ENCODE measurements at places on chromosomes 2 and 18.

- DNase-seq = no peak
These were observed 50.7 kb upstream of the MGAT5 start for GRCh38 chr2:134203175-134203574.

DNA sequence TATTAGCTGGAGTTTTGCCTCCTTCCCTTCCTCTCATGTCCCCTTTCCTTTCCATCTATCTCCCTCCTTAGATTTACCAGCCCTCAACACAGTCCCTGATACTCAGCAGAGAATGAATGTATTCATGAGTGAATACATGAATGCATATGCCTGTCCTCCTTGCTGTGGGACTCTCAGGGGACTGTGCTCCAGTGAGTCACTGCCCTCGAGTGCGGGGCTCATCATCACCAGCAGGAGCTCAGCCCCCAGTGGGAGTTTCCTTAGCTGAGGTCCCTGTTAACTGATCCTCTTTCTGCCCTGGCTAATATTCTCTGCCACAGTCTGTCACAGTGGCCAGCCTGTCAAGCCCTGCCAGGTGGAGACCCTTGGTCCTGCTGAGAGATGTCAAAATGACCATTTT lies 104.9 kb upstream of the LHCGR start:
- DNase-seq = no peak

DNA sequence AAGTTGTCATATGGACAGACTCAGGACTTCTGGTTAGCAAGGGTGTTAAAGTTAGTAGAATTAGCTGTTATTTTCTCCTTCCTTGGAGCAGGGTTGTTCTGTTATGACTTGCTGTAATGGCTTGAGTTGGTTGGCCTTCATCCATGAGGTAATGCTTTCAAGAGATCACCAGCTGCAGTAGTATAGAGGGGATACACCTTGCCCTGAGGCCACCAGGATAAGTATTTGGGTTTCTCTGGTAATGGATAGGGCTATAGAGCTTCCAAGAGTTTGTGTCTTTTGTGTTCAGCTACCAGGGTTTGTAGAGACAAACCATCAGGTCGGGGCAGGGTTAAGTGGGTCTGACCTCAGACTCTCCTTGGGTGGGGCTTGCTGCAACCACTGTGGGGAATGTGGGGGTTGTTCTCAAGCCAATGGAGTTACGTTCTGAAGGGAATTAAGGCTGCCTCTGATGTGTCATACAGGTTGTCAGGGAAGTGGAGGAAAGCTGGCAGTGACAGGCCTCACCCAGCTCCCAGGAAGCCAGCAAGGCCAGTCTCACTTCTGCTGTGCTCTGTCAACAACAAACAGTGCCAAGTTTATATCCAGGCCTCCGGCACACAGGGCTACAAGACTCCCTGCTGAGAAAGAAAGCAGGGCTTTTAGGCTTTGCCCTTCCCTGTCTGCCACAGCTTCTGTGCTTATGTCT lies 356.6 kb downstream of the SPAG16 start:
- DNase-seq = no peak

DNA sequence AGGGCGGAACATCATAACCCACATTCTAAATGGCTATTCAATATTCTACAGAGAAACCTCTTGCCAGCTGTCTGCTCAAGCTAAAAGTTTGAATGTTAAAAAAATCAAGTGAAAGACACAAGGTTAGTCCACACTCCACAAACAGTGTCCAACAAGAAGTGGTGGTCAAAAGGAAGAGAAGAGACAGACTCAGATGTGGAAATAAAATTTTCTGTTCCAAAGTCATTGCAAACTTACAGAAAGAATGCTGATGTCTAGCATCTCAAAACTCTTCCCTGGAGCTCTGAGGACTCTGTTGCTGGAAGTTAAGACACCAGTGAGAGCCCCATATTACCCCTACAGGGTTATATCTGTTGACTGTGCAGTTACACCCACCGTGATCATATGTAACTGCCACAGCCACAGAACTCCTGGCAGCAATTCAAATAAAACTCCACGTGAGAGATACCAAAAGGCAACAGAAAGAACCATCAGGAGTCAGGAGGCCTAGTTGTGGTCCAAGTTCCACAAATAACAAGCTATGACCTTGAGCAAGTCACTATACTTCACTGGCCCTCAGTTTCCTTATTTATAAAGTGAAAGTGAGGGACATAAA lies 60.9 kb downstream of the AAK1 start:
- DNase-seq = no peak

DNA sequence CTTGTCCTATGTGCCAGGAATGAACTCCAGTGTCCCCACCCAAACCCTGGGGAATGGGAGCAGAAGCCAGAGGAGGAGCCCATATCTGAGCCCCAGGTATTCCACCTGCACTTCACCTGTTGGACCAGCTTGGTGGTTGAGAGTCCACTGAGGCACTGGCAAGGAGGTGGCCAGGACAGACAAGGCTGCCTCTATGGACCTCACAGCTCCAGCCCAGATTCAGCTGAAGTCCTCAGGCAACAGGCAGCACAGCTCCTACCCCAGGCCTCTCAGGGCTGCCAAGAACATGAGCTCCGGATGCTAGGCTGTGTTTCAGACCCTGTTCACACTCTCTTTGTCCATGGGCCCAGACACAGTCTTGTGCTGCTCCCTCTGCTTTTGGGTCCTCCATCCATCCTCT lies 2.9 kb upstream of the IL1F10 start:
- no peak for DNase-seq

GRCh38 chr2:1017827-1018226 lies 67.2 kb downstream of the SNTG2 start:
- no peak for DNase-seq

GRCh38 chr2:177693658-177694339 lies 301.2 kb downstream of the AGPS start:
- DNase-seq = no peak

DNA sequence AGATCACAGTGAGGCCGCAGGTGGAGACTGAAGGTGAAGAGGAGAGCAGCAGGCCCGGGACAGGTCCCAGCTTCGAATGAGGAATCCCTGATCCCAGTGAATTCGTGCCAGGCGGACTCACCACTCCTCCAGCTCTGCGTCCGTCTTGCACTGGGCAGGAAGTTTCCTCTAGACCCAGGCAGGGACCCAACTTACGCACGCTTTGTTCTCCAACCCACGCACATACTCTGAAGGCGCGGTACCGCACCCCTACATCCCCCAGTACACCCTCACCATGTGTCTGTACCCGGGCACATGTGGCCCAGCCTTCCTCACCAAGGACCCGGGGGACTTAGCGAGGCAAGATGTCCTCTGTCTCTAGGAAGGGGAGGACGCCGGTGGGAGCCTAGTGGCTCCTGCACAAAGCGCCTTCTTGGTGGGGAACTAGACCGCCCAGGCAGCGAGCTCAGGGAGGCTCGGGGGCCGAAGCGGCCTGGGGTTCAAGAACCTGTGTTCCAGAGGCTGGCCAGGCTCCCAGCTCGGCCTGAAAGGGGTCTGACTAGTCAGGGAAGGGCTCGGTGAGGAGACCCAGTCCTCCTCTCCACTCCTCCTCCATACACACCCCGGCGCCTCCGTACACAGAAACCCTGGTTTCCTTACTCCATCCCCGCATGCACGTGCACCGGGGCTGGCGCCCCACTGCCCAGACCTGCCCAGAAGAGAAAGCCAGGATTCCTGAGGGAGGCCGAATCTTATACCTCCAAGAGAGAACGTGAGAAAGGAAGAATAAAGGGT lies 38.3 kb upstream of the ATP6V1B1 start:
- no peak for DNase-seq

DNA sequence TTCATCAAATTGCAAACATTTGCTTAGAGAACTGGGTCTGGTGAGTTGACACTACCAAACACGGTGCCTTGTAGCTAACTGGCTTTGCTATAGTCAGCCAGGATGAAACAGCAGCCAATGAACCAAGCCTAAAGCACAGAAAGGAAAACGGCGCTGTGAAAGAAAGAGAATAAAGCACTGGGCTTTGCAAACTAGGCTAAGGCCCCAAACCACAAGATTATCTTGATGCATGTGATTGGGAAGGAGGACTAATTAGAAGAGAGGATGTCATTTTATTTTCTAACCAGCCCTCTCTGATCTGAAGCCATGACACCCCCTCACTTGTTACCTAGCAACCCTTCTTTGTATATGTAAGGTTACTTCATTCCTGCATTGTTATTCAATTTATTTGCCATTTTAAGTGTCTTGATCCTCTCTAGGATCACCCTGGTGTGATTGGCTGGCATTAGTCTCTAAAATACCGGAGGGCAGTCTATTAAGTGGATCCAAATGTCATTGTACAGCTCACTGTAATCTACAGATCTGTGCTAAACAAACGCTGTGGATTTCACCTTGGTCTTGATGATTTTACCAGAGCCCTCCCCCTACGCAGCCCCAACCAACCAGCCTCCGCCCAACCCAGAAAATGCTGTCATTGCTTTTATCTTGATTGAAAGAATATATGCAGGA lies 395.4 kb upstream of the ACVR2A start:
- no peak for DNase-seq

DNA sequence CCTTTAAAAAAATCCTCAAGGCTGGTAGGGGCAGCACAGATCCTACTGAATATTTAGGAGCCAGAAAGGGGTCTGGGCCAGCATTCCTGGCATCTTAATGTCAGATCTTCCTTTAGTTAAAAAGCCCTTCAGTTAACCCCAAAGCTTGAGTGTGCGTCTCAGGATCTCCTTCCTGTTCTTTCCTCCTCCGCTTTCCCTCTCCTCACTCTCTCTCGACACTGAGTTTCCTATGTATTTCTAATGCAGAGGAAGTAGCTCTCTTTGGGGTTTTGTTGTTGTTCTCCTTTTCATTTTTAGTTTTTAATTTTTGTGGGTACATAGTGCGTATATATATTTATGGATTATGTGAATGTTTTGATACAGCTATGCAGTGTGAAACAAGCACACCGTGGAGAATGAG lies 109.9 kb upstream of the COPS8 start:
- DNase-seq = no peak

DNA sequence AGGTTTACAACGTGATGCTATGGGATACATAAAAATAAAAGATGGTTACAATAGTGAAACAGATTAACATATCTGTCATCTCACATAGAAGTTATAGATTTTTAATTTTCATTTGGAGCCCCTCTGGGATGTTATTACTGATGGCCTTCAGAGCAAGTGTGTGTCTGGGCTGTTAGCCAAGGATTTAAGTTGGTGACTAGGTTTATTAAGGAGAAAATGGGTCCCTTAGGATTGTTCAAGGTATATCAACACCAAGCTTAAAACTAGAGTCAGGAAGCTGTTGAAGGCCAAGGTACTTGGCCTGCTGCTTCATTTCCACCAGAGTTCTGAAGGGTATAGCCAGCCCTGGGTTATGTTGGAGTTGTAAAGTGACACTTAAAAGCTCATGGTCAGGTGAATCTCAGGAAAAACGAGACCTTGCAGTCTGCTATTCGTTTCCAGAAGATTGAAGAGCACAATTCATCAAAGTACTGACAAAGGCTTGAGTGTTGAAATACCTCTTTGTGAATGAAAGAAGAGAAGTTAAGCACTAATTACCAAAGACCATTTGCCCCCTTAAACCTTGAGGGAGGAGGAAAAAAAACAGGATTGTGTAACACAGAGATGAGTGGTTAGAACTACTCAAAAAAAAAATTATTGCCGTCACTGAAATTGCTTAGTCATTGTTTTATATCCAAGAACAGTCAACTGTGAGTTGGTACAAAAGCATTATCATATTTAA lies 48.4 kb downstream of the MAP2 start:
- no peak for DNase-seq

- DNase-seq = no peak
These were observed 122.5 kb downstream of the STRN start for GRCh38 chr2:36843838-36844237.

DNA sequence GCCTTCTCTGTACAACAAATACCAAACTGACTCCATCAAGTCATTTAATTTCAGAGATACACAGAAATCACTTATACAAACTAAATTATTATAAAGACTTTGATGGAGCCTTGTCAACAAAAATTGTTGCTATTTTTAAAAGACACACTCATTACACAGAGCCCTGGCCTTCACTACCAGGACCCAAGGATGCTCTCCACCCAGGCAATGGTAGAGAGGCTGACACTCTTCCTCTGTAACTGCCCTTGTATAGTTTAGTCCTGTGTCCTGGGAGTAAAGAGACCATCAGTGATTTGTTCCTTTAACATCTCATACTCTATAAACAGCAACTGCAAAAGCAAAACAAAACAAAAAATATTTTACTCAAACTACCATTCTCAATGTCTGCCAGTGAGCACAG lies 173.5 kb downstream of the TCF4 start:
- DNase-seq = no peak

DNA sequence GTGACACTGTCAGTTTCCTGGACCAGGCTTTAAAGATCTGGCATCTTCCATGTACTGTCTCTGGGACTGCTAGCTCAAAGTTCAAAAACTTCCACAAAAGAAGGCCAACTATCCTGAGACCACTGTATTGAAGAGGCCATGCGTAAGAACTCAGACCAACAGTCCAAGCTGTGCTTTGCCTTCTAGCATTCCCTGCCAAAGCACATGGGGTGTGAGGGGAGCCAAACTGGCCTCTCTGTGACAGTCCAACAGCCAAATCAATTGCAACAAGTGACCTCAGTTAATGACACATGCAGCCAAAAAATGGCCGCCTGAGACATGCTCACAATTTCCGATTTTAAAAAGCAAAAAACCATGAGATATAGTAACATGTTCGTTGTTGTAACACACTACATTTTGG lies 160.3 kb upstream of the CDH19 start:
- DNase-seq = no peak

GRCh38 chr2:10264506-10265328 lies 38.0 kb upstream of the HPCAL1 start:
- DNase-seq = no peak

- no peak for DNase-seq
These were observed 25.0 kb downstream of the CELF4 start for GRCh38 chr18:37540424-37541138.

GRCh38 chr18:38940863-38941531 lies 1375.4 kb upstream of the CELF4 start:
- no peak for DNase-seq

DNA sequence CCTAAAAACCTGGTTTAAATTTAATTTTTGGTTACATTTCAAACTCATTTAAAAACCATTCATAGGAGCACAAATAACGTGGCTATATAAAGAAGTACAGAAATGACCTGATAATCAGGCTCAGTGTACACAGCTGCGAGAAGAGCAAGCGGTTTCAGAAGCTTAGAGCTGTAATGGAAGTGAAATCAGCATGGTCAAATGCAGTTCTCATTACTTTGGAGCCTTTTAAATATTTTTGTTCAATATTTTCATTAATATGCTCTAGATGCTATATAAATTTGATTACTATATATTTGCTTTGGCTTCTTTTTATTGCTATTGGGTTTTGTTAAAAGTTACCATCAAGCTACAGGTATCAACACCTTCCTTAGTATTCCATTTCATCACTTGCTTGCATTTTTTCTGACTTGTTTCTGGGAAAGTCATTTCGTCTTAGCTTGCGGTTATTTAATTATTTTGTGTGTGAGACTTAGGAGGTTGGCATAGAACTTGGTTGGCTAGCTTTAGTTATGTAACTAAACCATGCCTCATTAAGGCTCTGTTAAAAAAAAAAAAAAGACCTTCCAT lies 58.7 kb downstream of the AFTPH start:
- DNase-seq = no peak

- no peak for DNase-seq
These were observed 310.6 kb downstream of the ZNF804A start for GRCh38 chr2:184908966-184909365.
